ENCODE measurements at places on chromosomes 5 and 9.

DNA sequence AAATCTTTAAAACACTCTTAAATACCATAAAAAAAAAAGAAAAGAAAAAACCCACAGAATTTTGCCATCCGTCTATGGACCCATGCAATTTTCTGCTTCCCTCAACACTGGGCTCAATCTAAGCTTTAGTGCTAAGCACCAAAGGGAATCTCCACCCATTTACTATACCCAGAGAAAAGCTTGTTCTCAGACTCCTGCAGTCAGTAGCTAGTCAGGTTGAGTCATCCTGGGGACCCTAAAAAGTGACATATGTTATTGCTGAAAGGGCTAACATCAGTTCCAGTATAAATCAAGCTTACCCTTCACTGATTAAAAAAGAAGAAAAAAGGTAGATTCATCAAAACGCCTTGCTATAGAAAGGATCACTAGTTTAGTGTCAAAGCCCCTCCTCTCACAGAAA is 177.6 kb downstream of the MUSK start:
- no peak for DNase-seq

DNA sequence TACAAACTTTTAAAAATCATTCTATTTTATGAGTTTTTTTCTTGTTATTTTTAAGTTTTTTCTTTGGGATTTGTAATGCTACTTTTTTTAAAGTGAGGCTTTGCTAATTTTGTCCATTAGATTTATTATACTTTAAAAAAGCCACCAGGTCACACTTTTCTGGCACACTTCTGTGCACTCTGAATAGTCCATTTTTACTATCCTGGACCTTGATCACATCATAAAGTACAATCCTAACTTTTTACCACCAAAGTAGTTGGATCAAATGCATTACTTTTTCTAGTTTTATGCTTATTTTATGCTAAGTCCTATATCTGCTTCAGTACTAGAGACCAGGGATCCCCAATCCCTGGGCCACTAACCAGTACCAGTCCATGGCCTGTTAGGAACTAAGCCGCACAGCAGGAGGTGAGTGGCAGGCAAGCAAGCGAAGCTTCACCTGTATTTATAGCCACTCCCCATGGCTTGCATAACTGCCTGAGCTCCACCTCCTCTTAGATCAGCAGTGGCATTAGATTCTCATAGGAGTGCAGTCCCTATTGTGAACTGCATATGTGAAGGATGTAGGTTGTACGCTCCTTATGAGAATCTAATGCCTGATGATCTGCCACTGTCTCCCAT is 16.0 kb downstream of the FRRS1L start:
- DNase-seq = no peak

DNA sequence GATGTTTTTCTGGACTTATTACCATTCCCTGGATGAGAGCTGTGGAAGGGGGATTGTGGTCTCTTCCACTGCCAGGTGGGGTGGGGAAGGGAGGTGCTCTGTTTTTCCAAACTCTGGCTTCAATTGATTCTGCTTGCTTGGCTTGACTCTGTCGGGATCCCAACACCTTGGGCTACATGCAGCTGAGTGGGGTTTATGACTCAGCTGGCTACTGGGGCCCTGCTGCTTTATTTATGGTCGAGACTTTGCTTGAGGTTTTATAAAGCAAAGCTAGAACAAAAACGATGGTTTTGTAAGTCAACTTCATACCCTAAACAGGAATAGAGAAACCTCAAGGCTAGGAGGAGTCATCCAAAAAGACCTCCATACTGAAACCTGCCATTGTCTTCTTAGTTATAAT is 76.3 kb downstream of the AOPEP start:
- DNase-seq = no peak

- DNase-seq = no peak
Observed at GRCh38 chr9:134961331-134962064, 43.8 kb upstream of the FCN1 start.

DNA sequence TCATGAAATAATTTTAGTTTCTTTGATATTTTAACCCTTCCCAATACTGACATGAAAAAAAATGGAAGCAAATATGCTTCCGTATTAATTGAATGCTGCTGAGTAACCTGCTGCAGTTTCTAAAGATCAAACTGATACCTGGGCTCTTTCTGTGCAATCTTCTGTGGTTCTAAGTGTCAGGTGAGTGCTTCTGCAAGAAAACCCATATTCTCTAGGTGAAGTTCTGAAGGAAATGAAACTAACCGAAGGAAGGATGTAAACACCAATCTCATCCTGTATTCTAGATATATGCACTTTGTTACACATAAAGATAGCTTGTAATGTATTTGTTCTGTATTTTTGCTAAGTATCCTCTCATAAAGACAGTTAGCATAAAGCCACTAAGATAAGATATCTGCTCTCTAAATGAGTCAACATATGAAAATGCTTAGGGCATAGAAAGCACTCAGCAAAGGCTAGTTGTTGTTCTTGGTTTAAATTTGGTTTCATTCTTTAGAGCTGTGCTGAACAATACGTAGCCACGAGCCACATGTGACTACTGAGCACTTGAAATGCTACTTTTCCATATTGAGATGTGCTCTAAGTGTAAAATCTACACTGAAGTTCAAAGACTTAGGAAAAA is 52.0 kb downstream of the ITGA2 start:
- no peak for DNase-seq

DNA sequence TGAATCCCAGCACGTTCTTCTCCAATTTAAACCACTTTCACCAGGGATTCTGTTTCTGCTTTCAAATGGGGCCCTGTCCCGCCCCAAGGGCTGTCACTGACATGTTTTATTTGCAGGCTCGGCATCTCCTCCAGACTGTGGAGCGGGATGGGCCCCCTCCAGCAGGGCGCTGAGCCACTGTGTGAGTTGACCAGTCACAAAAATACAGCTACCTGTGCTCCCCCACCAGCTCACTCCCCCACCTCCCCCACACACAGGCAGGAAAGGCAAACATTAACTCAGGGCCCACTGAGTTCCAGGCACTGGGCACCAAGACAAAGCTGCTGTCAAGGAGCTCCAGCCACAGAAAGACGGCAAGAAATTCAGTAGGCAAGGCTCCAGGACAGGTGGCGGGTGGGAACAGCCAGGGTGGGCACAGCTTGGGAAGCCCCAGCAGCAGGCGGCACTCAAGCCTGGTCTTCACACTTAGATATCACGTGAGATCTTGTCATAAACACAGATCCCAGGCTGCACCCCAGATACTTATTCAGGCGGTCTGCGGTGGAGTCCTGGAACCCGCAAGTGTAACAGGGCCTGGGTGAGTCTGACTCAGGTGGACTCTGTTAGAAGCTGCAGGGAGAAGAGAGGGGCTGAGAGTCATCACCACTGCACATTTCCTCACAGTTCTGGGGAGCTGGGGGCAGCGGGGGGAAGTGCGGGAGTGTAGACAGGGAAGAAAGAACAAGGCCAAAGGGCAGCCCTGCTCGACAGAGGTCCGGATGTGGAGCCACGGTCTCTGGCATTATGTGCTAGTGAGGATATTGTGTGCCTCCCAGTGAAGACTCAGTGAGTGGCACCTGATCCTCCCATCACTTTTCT is 44.7 kb downstream of the OR2V1 start:
- DNase-seq = no peak

- no peak for DNase-seq
Observed at GRCh38 chr5:118628660-118629354, 359.5 kb downstream of the DTWD2 start.

- no peak for DNase-seq
Observed at GRCh38 chr5:85681871-85682270, 935.9 kb upstream of the COX7C start.

- no peak for DNase-seq
Observed at GRCh38 chr5:160353379-160353778, 17.0 kb downstream of the C1QTNF2 start.

DNA sequence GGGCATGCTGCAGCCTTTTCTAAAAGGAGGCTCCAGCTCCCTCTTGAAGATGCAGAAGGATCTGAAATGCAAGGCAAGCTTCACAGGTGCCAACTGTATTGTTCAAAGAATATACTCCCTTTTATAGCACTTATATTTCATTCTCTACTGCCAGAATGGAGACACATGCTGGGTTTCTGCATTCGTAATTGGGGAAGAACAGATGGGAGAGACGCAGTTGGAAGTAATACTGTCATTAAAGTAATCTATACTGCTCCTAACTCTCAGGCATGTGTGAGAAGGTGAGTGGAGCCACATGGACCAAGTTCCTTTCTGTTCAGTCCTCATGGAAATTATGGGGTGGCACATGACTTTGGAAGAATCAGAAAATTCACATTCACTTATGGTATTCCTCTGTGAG is 226.4 kb downstream of the TRIM32 start:
- no peak for DNase-seq

DNA sequence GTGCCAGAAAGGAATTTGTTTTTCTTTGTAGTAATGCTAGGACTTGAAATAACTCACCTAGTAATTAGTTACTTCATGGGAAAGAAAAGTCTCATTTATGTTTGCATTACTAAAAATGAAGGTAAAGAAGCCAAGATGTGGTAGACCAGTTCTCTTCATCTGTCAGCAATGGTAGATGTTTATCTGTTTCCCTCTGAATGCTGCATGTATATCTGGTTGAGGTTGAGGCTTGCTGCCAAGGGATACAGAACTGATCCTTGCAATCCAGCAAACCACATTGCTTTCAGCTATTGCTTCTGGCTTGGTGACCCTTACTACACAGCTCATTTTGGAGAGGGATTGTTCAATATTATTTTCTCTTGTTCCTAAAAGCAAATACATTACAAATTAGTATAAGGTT is 73.6 kb downstream of the ZNF474 start:
- DNase-seq = no peak
